Mesothelial cell of epicardium (in vitro differentiated cells): ENCODE measurements at places on chromosomes 1 and 21. TPM values are rescaled to one million over a fixed set of nuclear protein-coding genes. Genes with fewer than 3 reads are reported as not detected.

DNA sequence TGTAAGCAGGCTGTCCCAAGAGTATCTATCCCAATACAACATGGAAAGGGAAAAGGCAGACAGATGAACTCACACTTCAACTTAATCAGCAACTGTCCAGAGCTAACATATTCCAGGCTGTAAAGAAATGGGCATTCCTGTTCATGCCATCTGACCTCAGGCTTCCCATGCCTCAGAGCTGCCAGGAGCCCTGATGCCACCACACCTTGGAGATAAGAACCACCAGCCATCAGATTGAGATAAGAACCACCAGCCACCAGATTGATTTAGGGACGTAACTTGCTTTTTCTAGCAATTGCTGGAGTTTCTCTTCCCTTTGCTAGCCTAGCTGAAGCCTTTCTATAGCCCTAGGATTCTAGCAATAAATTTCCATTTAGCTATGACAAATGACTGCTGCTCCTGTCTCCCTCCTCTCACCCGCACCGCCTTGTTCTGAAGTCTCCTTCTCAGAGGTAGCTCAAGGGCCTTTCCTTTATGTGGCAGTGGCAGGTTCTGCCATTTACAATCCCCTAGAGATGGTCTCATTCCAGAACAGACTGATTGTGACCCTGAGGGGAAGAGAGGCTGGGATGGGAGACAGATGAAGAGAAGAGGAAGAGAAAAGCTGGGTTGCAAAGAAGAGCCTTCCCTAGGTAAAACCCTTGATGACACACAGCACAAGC, 88.0 kb upstream of the CTTNBP2NL start:
- no peak for DNase-seq

- DNase-seq = no peak
These were observed 1.0 kb upstream of the EXO1 start for GRCh38 chr1:241846862-241847539.

- DNase-seq = no peak
These were observed 15.6 kb downstream of the PCP4 start for GRCh38 chr21:39882839-39883195.

DNA sequence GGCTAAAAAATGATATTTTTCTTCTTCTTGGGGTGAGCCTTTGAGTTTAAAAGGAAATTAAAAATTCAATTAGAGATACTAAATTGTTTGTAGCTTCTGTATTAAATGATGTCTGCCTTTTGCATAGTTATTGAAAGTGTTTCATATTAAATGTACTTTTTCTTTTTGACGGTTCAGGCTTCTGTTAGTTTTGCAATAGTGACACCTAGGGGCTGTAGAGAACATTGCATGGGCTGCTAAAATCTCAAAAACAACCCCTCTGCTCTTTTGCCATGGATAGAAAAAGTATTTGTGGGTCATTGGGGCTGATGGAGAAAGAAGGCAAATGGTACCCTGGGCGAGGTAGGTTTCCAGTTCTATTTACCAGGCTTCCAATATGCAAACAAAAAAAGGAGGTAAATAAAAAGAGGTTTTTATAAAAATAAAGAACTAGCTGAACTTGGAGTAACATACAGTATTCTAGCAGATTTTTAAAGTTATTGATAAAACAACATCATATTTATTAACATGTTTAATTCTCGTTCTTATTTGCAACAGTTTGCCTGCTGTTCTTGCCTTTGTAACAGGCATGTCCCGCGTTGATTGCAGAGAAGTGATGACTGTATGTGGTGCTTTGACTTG, 115.4 kb upstream of the HOOK1 start:
- no peak for DNase-seq

DNA sequence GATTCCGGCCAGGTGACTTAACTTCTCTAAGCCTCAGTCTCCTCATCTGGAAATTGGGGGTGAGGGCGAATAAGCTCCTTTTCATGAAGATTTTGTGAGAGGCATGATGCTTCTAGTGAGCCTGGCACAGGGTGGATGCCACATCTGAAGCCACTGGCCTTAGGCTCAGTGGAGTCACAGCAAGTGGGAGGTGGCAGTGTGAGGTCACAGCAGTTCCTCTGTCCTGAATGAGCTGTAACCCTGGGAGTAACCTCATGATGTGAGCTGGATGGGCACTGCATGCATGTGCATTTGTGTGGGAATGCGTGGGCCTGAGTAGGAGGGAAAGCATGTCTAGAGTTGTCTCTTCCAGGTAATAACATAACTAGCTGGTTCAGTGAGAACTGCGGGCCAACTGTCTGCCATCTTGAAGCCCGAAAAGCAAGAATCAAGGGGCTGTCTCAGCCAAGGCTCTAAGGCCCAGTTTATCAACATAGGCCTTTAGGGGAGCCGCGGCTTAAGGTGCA, 27.0 kb upstream of the HTR1D start:
- no peak for DNase-seq

GRCh38 chr1:27536767-27537166, 46.8 kb upstream of the WASF2 start:
- no peak for DNase-seq

DNA sequence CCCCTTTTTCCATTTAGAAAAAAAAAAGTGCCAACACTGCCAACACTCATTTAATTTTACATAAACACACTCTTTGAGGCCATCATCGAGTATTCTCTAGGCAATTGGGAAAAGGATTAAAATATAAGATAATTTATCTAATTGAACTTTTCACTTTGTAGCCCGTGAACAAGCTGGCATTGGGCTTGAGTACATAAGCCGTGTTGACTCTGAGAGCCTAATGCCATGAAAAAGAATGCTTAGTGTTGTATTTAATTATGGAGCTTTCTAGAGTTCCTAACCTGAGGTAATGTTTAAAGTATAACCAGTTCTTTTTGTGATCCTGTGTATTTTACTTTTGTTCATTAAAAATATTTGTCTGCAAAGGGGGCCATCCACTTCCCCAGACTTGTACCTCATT, 193.8 kb downstream of the LYPLAL1 start:
- no peak for DNase-seq

DNA sequence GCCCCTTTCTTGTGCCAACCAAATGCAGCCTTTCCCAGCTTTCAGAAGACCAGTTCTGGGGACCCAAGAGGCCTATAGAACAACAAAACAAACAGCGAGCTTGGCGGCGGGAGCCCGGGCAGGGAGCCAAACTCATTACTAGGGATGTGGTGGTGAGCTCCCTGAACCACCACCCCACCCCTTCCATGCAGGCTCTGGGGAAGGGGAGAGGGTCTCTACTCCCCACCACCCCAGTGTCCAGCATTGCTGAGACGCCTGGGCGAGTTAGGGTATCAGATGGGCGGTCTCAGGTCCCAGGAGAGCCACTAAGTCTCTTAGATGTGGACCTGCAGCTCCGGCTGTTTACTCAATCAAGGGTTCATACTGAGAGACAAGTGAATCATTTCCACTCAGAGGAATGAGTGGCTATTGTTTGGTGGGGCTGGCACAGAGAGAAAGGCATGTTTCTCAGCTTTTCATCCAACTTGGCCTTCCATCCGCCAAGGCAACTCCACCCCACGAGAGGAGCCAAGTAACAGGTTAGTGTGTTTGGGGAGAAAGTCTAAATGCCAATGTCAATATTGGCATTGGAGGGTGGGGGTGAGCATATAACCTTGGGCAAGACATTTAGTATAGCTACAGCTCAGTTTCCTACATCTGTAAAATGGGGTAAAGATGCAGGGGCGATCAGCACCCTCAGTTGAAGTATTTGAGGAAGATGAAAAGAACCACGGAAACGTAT, 40.9 kb downstream of the PLXNA2 start:
- DNase-seq = no peak

DNA sequence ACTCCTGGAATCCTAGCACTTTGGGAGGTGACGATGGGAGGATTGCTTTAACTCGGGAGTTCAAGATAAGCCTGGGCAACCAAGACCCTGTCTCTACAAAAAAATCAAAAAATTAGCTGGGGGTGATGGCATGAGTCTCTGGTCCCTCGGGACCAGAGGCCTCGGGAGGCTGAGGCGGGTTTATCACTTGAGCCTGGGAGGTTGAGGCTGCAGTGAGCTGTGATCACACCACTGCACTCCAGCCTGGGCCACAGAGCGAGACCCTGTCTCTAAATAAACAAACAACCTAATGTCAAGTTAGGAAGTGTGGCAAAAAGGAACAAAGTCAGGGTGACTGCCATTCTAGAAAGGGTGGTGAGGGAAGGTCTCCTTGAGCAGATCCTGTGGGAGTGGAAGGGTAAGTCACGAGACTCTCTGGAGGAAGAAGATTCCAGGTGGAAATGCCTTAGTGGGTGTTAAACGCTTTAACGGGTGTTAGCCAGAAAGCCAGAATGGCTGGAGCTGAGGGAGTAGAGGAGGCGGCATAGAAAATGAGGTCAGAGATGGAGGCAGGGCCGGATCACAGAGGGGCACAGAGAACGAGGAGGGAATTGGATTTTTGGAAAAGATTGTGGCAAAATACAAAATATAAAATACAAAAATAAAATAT, 62.2 kb upstream of the ATP5PO start:
- DNase-seq = no peak

DNA sequence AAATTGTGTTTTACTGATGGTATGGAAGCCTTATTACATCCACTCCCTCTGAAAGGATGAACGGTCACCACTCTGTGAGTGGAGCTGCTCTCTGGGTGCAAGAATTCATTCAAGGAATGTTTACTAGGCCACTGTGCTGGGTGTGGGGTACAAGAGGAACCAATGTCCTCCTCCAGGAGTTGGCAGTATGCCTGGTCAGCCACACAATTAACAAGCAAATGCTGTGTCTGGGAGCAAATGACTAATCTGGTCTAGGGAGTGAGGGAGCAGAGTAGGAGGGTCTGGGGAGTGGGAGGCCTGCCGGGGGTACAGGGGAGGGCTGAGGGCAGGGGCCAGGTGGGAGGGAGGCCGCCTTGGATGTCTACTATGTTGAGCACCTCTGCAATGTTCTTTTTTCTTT, 27.2 kb upstream of the TDRD10 start:
- no peak for DNase-seq

DNA sequence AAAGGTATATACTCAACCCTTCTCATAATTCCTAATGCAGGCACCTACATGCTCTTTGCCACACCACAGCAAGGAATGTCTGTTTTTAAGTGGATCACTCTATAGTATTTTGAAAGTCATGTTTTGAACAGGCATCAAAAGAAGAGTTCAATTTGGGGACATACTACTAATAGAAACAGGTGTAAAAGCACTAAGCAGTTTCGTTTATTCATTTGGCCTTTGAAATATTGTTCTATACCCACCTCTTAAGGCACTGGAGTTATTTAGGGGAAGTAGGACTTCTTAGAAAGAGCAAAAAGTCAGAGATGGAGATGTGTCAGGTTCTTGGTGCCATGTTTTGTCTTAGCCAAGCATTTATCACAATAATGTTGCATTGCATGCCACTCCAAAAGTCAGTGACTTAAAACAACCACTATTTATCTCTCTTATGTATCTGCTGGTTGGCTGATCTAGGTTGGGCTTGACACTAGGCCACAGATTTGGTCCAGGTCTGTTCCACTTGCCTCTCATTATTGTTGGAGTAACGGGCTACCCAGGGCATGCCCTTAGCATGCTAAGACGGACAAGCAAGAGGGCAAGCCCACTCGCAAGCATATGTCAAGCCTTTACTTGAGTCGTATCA, 107.5 kb downstream of the RGL1 start:
- no peak for DNase-seq

OR2AK2 gene
- not detected in 3 replicates for total RNA-seq

CSF3R gene
- total RNA-seq = 2.5 to 4.0 TPM (median 2.8 TPM) in 3 replicates

LRIG2 gene
- total RNA-seq = 29.3 to 31.0 TPM (median 29.9 TPM) in 3 replicates

FCRL6 gene
- total RNA-seq = 0.60 to 0.62 TPM (median 0.61 TPM) in 3 replicates

FCGR3B gene
- total RNA-seq = not detected in 3 replicates

CFAP45 gene
- total RNA-seq = 0.18 to 0.20 TPM (median 0.20 TPM) in 3 replicates
